Effector memory CD4-positive, alpha-beta T cell (primary cell): ENCODE measurements at places on chromosomes 5 and 9.

DNA sequence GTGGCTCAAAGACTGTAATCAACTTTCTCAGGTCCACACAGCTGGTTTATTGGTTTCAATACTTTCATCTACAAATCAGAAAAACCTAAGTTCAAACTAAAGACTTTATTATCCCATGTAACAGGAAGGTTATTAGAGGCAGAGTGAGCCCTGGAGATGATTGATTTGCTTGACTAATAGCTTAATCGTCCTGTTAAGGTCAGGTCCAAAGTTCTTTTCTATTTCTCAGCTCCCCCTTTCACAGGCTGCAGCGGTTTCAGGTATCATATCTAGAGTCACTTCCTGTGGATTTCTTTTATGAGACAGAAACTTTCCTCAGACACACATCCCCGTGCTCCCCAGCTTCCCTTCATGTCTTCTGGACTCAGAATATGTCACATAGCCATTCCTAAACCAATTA lies 166.4 kb downstream of the PRELID2 start:
- DNase-seq, result no peak
- H3K4me1 ChIP-seq, result no peaks in the 10 kb centered on the region
- no peaks in the 10 kb centered on the region for H3K36me3 ChIP-seq
- no peaks in the 10 kb centered on the region for H3K27me3 ChIP-seq

GRCh38 chr9:119289740-119290433 lies 79.3 kb downstream of the BRINP1 start:
- DNase-seq, result no peak
- no peaks in the 10 kb centered on the region for H3K27me3 ChIP-seq
- H3K36me3 ChIP-seq, result no peaks in the 10 kb centered on the region
- H3K4me3 ChIP-seq, result no peak overlapping the region

DNA sequence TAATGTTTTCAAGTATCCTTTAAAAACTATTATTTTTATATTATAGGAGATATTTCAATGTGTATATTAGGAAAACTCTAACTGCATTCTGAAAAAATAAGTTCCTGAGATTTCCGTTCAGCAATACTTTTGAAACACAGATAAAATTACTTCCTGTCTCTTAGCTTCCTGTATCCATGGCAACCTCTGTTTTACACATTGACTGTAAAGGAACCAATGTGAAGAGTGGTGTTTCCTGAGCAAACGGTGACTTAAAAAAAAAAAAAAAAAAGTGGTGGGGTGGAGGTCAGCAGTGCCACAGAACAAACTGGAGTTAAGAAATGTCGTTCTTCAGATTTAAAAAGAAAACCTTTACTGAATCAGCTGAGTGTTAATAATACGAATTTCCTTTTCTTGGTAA lies at the start of gene LRRC70:
LRRC70 (plus strand) TSS at position 280 of the 400 bp plus-strand sequence. CDS start 620 bp downstream, outside the sequence.
- no peaks in the 10 kb centered on the region for H3K27me3 ChIP-seq
- no peaks in the 10 kb centered on the region for H3K4me1 ChIP-seq
- H3K36me3 ChIP-seq, result no peaks in the 10 kb centered on the region
- H3K27ac ChIP-seq, result peak within 1 kb of the TSS; percentile 20

- no peaks in the 10 kb centered on the region for H3K4me1 ChIP-seq
- H3K27me3 ChIP-seq, result no peaks in the 10 kb centered on the region
- H3K4me3 ChIP-seq, result no peak overlapping the region
- H3K36me3 ChIP-seq, result peaks cover 39% of the 10 kb centered on the region
Measured at GRCh38 chr9:124357721-124358361, 57.4 kb downstream of the PSMB7 start.

DNA sequence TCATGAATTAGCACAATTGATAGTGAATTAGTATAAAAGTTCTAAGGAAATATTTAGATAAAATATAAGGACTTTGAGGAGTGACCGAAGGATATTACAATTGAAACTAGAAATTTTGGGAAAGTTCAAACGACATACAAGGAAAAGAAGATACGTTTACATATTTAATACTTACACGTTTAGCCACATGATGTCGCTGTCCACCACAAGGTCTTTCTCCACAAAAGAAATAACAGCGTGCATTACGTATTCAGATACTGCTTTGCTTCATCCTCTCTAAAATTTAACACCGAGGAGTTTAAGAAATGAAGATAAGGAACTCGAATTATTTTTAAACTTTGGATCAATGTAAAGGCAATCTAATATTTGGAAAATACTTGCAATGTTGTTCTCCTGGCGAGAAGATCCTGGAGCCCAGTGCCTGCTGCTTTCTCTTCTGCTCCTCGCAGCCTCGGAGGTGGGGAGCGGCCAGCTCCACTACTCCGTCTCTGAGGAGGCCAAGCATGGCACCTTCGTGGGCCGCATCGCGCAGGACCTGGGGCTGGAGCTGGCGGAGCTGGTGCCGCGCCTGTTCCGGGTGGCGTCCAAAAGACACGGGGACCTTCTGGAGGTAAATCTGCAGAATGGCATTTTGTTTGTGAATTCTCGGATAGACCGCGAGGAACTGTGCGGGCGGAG lies at the start of gene PCDHA3:
PCDHA3 (plus strand) TSS at position 242 of the 678 bp plus-strand sequence.
- no peaks in the 10 kb centered on the region for H3K36me3 ChIP-seq
- H3K27me3 ChIP-seq, result peaks cover 5% of the 10 kb centered on the region
- no peak within 1 kb of the TSS for H3K4me3 ChIP-seq
- no peak for DNase-seq
- no peak within 1 kb of the TSS for H3K27ac ChIP-seq

- no peak overlapping the region for H3K27ac ChIP-seq
- H3K27me3 ChIP-seq, result no peaks in the 10 kb centered on the region
- H3K4me1 ChIP-seq, result no peaks in the 10 kb centered on the region
- DNase-seq, result no peak
- no peak overlapping the region for H3K4me3 ChIP-seq
Measured at GRCh38 chr9:14148501-14149103, 165.3 kb downstream of the NFIB start.

DNA sequence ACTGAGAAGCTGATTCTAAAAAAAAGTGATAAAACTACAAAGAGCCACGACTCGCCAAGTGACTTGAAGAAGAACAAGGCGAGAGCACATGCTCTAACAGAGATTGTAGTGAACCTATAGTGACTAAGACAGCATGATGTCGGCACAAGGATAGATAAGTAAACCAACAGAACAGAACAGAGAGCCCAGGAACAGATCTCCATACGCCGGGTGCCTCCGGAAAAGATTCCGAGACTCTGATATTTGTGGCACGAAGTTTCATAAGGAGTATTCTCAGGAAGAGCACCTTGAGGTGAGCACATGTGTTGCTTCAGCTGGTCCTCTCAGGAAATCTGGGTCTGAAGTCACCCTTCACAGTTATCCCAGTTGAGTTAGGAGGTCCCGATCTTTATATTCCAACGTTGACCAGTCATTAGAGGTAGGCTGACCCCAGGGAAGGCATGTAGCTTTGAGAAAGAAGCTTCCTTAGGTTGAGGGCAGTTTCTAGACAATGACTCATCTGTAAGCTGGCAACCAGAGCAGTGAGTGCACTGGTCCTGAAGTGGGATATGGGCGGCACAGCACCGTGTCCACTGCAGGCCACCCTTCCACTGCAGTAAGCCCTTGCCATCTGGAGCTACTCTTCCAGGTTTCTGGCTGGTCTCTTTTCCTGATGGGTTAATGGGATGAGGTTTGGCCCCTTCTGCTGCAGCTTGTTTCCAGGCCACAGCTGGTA lies 13.6 kb upstream of the CLK4 start:
- no peaks in the 10 kb centered on the region for H3K36me3 ChIP-seq
- no peaks in the 10 kb centered on the region for H3K27me3 ChIP-seq
- no peak overlapping the region for H3K27ac ChIP-seq
- no peaks in the 10 kb centered on the region for H3K4me1 ChIP-seq
- no peak overlapping the region for H3K4me3 ChIP-seq

DNA sequence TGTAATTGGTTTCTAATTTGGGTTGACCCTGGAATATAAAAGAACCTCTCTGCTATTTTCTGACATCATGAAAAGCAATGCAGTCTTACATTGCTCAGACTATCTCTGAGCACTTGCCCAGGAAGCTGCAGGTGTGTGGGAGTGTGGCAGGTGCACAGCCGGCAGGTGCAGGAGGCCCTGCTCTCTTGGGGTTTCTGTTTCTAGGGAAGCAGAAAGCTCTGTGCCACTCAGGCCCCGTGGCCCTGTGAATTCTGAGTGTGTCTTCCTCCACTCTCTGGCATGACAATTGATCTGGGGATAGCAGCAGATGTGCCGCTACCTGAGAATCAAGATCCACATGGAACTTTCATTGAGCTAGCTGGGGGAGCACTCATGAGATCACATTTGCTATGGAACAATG lies 45.7 kb upstream of the IRX2 start:
- DNase-seq, result no peak
- no peak overlapping the region for H3K27ac ChIP-seq
- no peak overlapping the region for H3K4me3 ChIP-seq
- H3K36me3 ChIP-seq, result no peaks in the 10 kb centered on the region
- H3K4me1 ChIP-seq, result no peaks in the 10 kb centered on the region

DNA sequence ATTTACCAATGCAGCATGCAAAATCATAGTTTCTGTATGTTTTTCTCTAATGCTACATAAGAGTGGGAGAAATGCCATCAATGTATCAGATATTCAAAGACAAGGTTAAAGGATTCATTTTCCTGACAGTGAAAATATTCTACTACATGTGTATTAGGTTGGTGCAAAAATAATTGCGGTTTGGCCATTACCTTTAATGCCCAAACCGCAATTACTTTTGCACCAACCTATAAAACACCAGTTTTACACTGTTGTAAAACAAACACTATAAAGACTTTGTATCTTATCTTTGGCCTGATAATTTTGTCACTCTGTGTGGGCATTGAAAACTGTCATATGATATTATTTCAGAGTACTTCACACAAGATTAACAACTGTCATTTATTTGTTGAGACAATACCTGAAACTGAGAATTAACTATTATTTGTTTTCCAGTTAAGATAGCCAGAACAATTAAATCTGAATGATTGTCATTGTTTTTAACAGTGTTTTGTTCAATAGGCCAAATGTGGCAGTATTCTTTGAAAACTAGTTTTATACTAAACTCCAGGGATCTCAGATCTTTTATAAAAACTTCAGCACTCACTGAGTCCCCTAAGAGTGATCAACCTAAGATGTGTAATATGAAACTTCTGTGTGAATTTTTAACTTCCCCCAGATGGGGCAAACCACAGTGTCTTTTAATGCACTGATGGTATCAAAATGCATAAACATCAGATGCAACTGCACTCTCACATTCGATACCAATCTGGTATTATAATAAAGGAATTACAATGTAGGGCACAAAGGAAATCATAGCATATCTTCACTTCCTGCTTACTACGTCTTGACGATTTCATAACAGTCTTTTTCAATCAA lies 53.8 kb upstream of the FBN2 start:
- no peaks in the 10 kb centered on the region for H3K4me1 ChIP-seq
- H3K27ac ChIP-seq, result no peak overlapping the region
- no peak overlapping the region for H3K4me3 ChIP-seq
- H3K36me3 ChIP-seq, result no peaks in the 10 kb centered on the region
- no peak for DNase-seq
- H3K27me3 ChIP-seq, result no peaks in the 10 kb centered on the region

DNA sequence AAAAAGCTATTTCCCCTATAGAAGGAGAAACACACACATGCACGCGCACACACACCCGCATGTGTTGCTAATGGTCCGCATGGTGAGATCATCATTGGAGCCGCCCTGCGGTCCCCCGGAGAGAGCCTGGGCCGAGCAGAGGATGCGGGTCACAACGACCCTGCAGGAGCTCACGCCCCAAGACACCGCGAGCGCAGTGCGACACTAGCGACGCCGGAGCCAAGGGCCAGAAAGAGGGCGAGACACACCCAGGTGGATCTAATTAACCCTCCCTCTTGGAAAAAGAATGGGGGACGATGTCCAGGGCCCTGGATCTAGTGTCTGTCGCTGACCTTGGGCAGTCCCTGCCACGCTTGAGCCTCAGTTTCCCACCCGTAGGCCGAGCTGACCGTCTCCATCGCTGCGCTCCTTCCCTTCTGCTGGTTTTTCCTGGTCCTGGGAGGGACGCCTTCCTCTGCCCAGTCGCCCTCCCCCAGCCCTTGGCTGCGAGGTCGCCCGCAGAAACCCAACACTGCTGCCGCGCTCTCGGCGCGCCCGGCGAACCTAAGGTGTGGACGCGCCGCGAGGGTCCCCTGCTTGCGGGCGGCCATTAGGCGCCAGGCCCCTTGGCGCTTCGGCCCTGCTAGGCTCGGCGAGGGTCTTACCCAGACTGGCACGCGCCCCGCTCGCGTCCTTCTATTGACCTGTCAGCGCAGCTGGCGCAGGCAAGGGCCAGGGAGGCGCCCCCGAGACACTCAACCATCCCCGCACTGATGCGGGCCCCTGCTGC lies 47.5 kb upstream of the RNF20 start:
- H3K4me3 ChIP-seq, result no peak overlapping the region
- no peak overlapping the region for H3K27ac ChIP-seq
- peaks cover 4% of the 10 kb centered on the region for H3K4me1 ChIP-seq

GRCh38 chr5:161373345-161373707 lies 173.2 kb downstream of the GABRB2 start:
- H3K27me3 ChIP-seq, result no peaks in the 10 kb centered on the region
- no peaks in the 10 kb centered on the region for H3K4me1 ChIP-seq
- no peak for DNase-seq
- H3K36me3 ChIP-seq, result no peaks in the 10 kb centered on the region

DNA sequence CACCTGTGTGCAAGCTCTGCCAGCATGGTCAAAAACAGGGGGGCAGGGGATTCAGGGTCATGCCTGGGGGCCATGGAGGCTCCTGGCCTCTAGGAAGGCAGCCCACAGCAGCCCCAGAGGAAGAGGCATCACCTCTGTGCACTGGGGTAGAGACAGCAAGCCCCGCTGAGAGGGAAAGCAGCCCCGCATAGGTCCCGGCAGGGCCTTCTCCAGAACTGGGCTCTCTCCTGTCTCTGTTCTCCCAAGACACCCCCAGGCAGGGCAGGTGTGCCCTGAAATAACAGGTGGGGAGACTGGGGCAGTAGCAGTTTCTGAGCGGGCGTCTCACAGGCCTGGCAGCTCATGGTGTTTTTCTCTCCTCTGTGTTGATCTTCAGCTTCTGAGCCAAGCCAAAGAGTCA lies 279.1 kb downstream of the HSPA4 start:
- H3K27me3 ChIP-seq, result no peaks in the 10 kb centered on the region
- no peaks in the 10 kb centered on the region for H3K36me3 ChIP-seq
- no peak overlapping the region for H3K27ac ChIP-seq
- no peak overlapping the region for H3K4me3 ChIP-seq
- no peak for DNase-seq
